ENCODE measurements at places on chromosomes 4 and X.

DNA sequence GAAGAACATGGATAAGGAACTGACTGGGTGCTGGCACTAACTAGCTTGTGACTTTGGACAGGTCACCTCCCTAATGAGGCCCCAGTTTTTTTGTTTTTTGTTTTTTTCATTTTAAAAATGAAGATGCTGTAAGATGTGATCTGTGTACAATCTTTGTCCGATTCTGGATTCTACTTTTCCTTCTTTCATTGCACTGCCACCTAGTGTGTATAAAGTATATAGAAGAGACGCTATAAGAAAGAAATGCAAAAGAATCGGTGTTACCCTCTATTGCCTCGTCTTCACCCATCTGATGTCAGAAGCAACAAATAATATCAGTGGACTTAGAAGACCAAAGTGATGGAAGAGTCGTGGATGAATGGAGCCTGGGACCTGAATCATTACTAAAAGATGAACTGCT is 58.6 kb upstream of the P2RY10 start:
- no peak for DNase-seq

DNA sequence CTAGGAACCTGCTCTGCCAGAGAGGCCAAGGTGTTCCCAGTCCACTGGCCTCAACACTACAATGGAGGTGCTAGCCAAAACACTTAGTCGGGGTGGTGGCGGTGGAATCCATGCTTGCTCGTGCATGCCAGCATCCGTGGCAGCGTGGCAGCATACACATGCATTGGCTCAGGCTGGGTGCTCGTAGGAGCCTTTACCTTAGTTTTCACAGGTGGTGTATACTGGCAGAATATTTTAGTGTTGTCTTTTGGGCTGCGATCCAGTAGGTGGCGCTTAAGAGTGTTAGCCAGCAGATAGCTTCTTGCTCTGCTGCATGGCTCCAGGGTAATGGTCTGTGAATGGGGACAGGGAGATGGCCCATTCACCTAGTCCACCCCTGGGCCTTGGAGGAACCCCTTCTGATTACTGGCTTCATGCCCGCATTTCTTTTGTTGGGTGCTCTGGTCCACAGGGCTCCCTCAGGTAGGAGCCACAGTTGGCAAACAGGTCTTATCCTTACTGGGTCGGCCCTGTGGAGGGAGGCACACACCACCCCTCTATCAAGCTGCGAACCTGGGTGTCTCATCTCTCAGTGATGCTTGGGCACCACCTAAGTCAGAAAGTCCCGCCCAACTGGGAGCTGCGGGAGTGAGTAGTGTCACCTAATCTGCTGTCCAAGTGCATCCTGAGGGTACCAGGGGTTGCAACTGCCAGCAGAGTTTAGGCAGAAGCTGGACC is 40.0 kb downstream of the RIPPLY1 start:
- no peak for DNase-seq

DNA sequence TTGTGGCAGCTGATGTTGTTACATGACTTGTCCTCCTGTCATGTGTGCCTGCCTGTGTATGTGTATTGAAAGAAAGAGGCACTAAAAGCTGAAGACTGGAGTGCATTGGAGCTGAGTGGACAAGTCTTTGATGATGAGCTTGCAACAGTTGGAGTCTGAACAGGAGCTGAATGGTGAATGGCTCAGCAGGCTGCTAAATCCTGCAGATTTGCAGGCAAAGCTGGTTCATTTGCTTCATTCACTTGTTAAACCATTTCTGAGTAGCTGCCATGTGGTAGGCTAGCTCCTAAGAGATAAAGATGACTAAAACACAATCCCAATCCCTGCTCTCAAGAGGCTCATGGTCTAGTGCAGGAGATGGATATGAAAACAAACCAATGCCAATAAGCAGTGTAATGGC is 217.3 kb downstream of the CHRDL1 start:
- no peak for DNase-seq

GRCh38 chrX:8005678-8006347 is 78.6 kb upstream of the PNPLA4 start:
- DNase-seq, result no peak

DNA sequence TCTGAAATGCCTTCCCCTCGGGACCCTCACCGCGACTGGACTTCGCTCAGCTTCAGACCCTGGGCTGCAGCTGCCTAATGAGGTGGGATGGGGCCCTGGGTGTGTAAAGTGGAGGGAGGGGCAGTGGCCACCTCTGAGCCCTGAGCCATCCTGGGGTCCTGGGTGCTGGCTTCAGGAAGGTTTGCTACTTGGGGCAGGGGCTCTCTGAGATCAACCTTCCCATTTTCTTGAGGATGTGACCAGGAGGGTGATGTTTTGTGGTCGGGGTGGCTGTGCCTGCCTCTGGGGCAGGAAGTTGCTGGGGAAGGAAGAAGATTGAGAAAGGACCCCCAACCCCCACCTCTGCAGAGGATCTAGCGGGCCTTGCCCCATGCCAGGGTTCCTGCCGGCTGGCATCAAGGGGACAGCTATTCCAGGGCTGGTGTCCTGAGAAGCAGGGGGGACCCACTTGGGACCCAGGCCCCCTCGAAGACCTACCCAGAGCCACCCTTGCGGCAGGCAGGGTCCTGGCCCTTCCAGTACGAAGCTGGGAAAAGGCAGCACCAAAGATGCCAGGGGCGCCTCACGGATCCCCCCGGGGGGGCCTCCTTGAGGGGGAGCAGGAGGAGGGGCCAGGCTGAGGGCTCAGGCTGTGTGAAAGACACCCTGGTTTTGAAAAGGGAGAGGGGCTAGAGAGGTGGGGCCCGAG is 6.5 kb downstream of the SH3BP2 start:
- DNase-seq, result no peak

GRCh38 chrX:104253567-104254441 is 929 bp downstream of the ESX1 start:
- no peak for DNase-seq

DNA sequence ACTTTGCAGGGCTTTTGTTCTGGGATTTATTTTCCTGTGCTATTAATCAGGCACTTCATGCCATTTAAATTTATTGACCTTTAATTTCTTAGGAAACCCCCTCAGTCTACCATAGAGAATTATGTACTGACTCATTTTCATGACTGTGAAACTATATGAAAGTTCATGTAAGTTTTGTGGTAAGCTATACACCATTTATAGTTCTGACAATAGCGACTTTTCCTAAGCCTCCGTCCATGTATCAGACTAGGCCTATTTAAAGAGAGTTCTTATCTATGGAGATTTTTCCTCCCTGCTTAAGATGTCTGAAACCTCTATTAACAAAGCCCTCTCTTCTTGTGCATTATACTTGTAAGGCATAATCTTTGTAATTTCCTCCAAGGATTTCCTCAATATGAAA is 111.6 kb downstream of the AFF2 start:
- DNase-seq, result no peak

- DNase-seq, result no peak
Measured at GRCh38 chrX:41435708-41436107, 11.4 kb upstream of the NYX start.

DNA sequence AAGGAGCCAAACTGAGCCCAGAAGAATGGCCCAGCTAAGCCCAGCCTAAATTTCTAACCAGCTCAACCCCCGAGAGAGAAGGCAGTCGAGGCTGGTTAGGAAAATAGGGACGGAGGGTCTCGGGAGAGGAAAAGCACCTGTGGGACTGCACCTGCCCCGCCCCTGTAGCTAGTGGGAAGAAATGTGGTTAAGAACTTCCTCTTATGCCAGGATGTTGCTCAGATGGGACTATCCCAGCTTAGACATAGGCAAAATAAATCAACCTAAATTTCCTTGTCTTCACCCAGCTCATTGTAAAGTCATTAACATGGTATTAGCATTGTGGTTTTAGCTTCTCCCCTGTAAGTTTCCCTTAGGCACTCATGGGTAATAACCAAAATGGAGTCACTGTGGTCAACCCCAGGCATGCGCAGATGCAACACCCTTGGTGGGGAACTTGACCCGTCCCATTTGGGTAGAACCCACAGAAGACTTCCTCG is 86.8 kb downstream of the ZNF718 start:
- no peak for DNase-seq

DNA sequence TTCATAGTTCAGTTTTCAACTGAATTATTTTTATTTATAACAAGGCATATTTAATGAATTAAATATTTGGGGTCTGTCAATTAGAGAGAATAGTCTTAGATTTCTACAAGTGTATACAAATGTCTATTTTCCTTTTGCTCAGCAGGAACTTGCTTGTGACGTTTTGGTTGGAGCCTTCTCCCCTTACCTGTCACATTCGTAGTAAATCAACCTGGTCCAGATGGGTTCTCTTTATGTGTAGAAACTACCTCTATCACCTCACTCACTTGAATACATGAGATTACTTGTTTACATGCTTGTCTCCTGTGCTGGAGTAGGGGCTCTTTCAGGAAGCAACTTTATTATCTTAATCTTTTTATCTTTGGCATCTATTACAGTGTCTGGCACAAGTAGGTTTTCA is 938.3 kb upstream of the IGFBP7 start:
- no peak for DNase-seq

DNA sequence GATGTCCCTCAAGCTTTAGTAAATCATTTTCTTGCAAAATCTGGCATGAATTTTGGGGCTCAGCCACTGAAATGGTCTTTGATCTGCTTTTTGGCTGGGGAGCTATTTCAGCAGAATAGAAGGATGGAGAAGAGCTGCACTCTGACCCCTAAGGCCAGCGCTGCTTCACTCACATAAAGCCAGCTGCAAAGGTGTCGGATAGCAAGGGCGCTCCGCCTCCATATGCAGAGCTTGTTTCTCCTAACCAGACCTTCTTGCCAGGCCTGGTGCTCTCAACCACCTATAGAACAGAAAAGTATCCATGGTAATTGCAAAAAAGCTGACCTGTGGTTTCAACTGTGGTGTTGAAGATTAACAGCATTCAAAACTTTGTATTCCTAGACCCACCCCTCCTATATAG is 24.1 kb upstream of the COQ2 start:
- no peak for DNase-seq

GRCh38 chr4:73648478-73648877 is 28.2 kb upstream of the RASSF6 start:
- no peak for DNase-seq

DNA sequence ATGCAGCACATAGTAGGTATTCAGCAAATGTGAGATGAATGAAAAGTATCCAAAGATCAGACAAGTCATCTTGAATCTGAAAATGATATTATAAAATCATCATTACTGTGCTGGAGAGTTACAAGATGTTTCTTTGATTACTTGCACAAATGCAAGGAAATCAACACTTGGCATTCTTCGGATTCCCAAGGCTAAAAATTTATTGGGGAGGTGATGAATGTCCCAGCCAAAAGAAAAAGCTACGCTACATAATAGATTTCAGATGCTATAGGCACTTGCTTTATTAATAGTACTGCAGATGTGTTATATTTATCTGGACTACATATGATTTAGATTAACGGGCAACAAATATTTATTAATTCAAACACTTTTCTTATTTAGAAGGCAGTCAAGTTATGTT is 286.7 kb upstream of the TENM3 start:
- DNase-seq, result no peak

GRCh38 chr4:156946516-156947424 is 24.8 kb downstream of the PDGFC start:
- no peak for DNase-seq
